Endodermal cell (in vitro differentiated cells): ENCODE measurements at places on chromosomes 16 and 17.

- peaks cover 10% of the 10 kb centered on the region for H3K36me3 ChIP-seq
- H3K27me3 ChIP-seq, result no peaks in the 10 kb centered on the region
- no peak overlapping the region for H3K27ac ChIP-seq
- H3K4me1 ChIP-seq, result peaks cover 15% of the 10 kb centered on the region
- H3K4me3 ChIP-seq, result no peak overlapping the region
These were observed 294.7 kb downstream of the SEC14L1 start for GRCh38 chr17:77435272-77436057.

- H3K27ac ChIP-seq, result no peak overlapping the region
- peak; percentile 69 for DNase-seq
- H3K27me3 ChIP-seq, result no peaks in the 10 kb centered on the region
- H3K4me3 ChIP-seq, result no peak overlapping the region
These were observed 51.6 kb downstream of the PMP22 start for GRCh38 chr17:15213381-15214087.

DNA sequence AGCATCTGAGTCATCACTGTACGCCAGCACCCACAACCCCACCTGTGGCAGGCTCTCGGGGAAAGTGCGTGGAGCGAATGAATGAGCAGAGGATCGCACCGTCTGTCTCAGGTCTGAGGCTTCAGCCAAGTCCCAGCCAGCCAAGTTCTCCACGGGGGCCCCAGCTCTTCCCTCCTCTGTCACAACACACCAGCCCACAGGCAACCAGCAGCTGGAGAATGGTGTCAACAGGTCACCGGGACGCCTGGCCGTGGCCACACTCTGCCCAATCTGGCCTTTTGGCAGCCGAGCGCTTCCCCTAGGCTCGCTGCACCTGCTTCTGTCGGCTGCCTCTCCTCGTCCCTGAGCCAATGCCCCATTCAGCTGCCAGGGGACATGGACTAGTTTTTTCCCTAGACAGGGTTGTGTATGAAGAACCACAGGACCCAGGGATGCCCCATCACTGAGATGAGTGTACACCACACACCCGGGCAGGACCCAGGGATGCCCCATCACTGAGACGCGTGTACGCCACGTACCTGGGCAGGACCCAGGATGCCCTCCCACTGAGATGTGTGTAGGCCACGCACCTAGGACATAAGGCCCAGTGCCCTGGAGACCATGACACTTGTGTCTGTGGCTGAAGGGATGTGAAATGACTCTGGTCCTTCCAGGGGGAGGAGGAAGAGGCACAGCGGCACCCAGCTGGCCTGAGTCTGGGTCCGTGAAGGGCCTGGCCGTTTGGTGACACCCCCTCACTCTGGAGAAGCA lies 52.8 kb downstream of the ABR start:
- H3K4me3 ChIP-seq, result no peak overlapping the region
- H3K27ac ChIP-seq, result no peak overlapping the region
- peaks cover 7% of the 10 kb centered on the region for H3K4me1 ChIP-seq
- no peak for DNase-seq
- no peaks in the 10 kb centered on the region for H3K36me3 ChIP-seq
- no peaks in the 10 kb centered on the region for H3K27me3 ChIP-seq

DNA sequence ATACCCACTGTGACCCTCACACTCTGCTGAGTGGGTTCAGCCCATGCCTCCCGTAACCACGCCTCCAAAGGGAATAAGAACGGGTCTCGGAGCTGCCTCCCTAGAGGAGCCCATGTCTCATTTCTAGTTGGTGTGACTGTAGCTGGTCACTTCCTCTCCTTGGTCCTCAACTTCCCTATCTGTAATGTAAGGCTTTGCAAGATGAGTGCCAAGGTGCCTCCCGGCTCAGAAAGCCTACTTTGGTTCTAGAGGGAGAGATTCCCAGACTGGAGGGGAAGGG lies 20.8 kb downstream of the C16orf74 start:
- no peak overlapping the region for H3K27ac ChIP-seq
- no peak for DNase-seq
- no peaks in the 10 kb centered on the region for H3K4me1 ChIP-seq
- no peaks in the 10 kb centered on the region for H3K36me3 ChIP-seq

DNA sequence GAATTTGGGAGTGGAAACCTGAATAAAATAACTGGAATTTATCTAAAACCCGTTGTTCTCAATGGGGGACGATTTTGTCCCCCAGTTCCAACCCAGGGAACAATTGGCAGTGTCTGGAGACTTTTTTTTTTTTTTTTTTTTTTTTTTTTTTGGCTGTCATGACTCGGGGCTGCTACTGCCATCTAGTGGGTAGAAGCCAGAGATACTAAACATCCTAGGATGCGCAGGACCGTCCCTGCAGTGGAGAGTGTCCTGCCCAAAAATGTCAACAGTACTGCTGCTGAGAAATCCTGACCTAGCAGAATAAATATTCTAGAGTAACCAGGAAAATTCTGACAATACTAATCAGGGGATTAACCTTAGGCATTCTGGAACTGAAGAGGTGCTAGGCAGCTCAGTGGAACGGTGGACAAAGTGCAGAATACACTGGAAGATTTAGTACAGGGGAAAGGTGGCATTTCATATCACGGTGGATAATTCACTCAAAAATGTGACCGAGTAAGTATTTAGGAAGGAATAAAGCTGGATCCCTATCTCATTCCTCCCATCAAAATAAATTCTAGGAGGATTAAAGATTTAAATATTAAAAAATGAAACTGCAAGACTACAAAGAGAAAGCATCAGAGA lies 107.6 kb downstream of the SPECC1 start:
- no peaks in the 10 kb centered on the region for H3K27me3 ChIP-seq
- H3K36me3 ChIP-seq, result no peaks in the 10 kb centered on the region
- H3K4me3 ChIP-seq, result no peak overlapping the region
- peak; percentile 86 for DNase-seq

- no peak overlapping the region for H3K4me3 ChIP-seq
- no peaks in the 10 kb centered on the region for H3K27me3 ChIP-seq
These were observed 40.1 kb upstream of the CLEC19A start for GRCh38 chr16:19245326-19245925.

DNA sequence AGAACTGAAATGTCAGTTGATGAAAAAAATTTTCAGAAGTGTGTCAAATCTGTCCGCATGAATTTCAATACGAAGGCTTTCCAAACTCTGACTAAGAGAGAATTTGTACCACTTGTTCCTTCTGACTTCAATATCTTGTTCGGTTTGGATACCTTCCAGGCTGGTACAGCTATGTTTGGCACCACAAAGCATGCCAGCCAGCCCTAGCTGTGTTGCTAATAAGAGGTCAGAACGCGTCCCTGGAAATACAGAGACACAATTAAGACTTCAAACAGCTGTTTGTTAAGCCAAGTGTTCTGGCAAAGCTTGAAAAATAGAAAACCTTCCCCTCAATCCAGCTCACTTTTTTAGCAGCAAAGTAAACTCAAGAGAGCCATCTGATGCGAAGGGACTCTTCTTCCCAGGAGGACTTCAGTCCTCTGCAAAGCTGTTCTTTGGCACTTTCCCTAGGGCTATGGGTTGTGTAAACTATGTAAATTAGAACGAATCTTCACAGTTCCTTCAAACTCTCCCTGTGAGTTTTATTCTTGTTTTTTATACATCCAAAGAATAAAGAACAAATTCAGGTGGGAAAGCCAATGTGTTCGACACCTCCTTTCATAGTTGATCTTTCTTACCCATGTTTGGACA lies 35.1 kb downstream of the GRB2 start:
- DNase-seq, result peak; percentile 37
- no peak overlapping the region for H3K27ac ChIP-seq
- H3K4me3 ChIP-seq, result no peak overlapping the region
- H3K36me3 ChIP-seq, result peaks cover 17% of the 10 kb centered on the region
- H3K27me3 ChIP-seq, result no peaks in the 10 kb centered on the region

- H3K4me3 ChIP-seq, result no peak overlapping the region
- H3K4me1 ChIP-seq, result peaks cover 11% of the 10 kb centered on the region
- peak; percentile 69 for DNase-seq
- H3K27ac ChIP-seq, result no peak overlapping the region
These were observed 28.0 kb downstream of the FZD2 start for GRCh38 chr17:44585315-44585714.

DNA sequence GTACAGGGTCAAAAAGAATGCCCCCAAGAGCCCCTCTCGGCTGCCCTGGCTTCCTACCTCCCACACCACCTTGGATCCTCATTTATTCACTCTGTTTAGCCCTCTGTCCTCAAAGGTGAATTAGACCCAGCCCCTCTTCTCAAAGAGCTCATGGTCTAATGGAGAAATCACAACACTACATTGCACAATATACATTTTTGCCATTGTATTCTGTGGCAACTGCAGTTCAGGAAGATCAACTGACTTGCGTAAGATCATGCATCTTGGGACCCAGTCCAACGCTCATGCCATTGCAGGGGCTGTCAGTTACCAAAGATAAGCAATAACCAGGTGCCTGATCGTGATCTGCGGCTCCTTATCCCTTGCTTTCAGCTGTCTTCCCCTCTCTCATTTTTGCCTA lies 1.4 kb downstream of the KRT38 start:
- H3K27ac ChIP-seq, result no peak overlapping the region
- H3K36me3 ChIP-seq, result no peaks in the 10 kb centered on the region
- no peak for DNase-seq
- no peaks in the 10 kb centered on the region for H3K27me3 ChIP-seq

DNA sequence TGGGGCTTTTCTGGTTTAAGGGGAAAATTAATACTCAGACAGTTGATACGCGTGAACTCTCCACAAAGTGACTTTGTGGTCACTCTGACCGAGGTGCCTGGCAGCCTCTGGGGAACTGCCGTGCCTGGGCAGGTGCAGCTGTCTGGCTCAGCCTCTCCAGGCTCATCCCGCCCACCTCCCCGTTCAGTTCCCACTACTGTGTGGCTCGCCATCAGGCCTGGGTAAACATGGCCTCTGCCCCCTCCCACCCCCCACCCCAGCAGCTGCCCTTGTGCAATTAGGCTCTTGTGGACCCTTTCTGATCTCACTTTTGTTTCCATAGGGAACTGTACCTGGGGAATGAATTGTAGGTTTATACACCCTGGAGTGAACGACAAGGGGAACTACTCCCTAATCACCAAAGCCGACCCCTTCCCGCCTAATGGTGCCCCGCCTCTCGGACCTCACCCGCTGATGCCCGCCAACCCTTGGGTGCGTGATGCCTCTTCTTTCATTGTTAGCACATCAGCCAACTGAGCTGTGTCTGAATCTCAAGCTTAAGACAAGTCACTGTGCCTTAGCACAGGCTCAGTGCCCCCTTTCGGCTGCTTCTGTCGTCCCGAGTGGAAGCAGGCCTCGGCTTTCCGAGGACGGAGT lies 27.8 kb downstream of the ZC3H18 start:
- no peaks in the 10 kb centered on the region for H3K4me1 ChIP-seq
- H3K4me3 ChIP-seq, result no peak overlapping the region
- no peak overlapping the region for H3K27ac ChIP-seq
- DNase-seq, result no peak
- peaks cover 82% of the 10 kb centered on the region for H3K36me3 ChIP-seq

DNA sequence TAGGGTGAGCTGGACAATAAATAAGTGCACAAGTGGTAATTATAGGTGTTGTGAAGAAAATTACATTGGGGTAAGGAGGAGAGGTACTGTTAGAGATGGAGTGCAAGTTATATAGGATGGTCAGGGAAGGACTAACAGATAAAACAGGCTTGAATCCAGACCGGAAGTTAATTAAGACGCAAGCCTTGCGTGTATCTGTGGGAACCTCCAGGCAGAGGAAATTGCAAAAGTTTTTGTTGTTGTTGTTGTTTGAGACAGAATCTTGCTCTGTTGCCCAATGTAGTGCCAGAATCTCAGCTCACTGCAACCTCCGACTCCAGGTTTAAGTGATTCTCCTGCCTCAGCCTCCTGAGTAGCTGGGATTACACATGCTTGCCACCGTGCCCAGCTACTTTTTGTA lies 2.4 kb upstream of the ZNF18 start:
- H3K36me3 ChIP-seq, result no peaks in the 10 kb centered on the region
- no peak overlapping the region for H3K27ac ChIP-seq
- H3K27me3 ChIP-seq, result no peaks in the 10 kb centered on the region
- DNase-seq, result no peak

DNA sequence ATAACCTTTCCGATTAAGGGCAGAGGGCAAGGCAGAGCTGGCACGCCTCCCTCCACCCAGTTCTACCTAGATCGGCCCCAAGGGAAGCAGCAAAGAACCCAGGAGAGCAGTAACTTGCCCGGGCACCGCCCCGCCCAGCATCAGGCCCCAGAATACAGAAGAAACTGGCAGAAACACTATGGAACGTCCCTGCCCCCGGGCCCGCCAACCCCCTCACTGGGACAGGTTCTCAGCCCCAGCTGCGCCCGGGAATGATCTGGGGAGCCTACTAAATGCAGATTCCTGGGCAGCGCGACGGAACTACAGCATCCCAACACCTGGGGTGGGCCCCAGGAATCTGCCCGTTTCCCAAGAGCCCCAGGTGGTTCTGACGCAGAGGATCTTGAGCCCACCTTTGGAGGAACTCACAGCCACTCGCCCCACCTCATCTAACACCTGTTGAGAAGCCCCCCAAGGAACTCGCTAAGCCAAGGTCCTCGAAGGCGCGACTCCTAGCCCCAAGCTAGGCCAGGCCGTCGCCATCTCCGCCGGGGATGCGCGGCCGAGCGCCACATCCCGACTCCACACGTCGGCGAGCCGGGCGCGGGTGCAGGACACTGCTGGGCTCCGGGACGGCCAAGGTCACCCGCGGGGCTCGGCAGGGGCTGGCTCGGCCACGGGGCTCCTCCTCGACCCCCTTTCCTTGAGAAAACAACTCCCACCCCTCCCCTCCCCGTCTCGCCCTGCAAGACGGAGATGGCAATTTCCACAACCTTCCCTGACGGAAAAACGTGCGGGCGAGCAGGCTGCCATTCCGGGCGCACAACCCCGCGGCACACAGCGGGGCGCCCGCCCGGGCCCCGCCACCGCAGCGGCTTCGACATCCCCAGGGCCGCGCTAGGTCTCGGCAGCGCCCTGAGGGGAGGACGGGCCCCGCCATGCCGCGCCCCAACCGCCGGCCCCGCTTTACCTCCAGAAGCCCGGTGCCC lies 913 bp downstream of the CDIP1 start:
- peaks cover 19% of the 10 kb centered on the region for H3K36me3 ChIP-seq
- H3K4me3 ChIP-seq, result peak overlapping the region; percentile 84
- peak; percentile 81 for DNase-seq
- no peaks in the 10 kb centered on the region for H3K4me1 ChIP-seq
- H3K27ac ChIP-seq, result no peak overlapping the region

DNA sequence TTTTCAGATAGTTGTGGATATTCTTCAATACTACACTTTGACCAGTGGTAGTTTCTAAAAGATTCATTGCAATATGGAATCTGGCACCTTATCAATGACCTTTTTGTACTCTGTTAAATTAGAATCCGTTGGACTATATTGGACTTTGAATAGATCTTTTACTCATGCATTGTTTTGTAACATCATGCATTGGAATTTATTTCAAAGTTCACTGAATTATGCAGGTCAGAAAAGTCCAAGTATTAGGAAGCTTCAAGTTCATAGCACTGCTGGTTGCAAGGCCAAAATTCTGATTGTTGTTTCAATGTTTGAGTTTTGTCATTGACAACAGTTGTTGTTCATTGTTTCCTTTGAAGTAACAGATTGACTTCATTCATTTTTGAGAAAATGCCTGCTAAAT lies 7.9 kb upstream of the DHRS11 start:
- H3K4me3 ChIP-seq, result no peak overlapping the region
- no peak overlapping the region for H3K27ac ChIP-seq
- H3K4me1 ChIP-seq, result no peaks in the 10 kb centered on the region
- DNase-seq, result no peak
- peaks cover 85% of the 10 kb centered on the region for H3K36me3 ChIP-seq
